ENCODE measurements at places on chromosomes 11 and 22.
A peak's percentile ranks its signal among the peaks of the same experiment; 100 is the strongest.

- DNase-seq: peak; percentile 46
Observed at GRCh38 chr22:37427135-37427710, at the start of gene ELFN2. Gene ELFN2, minus strand, starts transcription at chr22:37427479. Its CDS starts 51,945 bp downstream, at chr22:37375534.

DNA sequence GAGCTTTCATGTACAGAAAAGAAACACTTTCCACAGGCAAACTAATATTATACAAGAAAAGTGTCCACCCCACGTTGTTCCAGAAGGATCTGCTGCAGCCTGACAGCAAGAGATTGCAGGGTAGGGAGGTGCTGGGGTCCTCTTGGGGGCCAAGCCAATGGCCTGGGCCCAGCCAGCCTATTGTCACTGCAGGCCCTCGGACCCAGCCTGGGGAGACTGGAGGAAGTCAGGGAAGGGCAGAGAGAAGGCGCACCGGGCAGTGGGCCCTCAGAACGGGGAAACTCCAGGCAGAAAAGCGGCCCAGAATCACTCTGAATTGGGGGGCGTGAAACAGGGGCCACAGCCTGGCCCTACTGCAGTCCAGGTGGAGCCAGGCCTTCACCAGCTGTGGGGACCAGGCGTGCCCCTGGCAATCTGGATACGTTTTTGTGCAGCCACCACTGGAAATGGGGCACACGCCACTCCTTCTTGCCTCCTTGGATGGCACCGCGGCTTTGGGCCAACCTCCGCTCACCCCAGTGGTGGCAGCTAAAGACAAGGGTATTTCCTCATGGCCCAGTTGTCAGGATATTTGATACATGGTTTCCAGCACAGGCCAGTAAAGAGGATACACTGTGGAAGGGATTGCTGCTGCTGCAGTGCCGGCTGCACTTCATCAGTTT lies 3.9 kb upstream of the NAP1L4 start:
- DNase-seq: no peak

- DNase-seq: no peak
Observed at GRCh38 chr11:3101921-3102640, 44.9 kb upstream of the CARS1 start.

DNA sequence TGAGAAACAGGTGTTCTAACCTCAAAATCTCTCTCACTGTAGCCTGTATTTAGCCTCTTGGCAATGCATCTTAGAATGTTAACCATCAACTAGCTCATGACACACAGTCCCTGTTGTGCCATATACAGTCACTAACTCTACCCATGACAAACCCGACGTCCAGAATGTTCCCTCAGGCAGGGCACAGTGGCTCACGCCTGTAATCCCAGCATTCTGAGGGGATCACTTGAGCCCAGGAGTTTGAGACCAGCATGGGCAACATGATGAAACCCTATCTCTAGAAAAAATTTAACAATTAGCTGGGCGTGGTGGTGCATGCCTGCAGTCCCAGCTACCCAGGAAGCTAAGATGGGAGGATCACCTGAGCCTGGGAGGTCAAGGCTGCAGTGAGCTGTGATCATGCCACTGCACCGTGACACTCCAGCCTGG lies 18.2 kb upstream of the CCDC34 start:
- DNase-seq: no peak

DNA sequence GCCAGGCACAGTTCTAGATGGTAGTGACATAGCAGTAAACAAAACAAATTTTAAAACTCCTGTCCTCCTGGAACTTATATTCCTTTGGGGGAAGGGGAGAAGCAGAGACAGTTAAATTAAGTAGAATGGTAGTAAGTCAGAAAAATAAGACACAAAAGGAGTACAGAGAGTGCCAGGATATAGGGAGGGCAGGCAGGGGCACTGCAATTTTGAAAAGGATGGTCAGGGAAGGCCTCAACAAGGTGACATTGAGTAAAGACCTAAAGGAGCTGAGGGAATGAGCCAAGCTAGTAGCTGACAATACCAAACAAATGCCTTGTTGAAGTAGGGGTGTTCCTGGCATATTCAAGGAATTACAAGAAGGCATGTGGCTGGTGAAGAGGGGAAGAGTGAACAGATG lies 10.2 kb downstream of the NUP160 start:
- DNase-seq: no peak

- no peak for DNase-seq
Observed at GRCh38 chr11:3786781-3787428, 10.4 kb downstream of the NUP98 start.

GRCh38 chr11:30585892-30586250 lies 282 bp downstream of the MPPED2 start:
- no peak for DNase-seq

GRCh38 chr11:3985631-3986030 lies 109.0 kb upstream of the RRM1 start:
- no peak for DNase-seq

DNA sequence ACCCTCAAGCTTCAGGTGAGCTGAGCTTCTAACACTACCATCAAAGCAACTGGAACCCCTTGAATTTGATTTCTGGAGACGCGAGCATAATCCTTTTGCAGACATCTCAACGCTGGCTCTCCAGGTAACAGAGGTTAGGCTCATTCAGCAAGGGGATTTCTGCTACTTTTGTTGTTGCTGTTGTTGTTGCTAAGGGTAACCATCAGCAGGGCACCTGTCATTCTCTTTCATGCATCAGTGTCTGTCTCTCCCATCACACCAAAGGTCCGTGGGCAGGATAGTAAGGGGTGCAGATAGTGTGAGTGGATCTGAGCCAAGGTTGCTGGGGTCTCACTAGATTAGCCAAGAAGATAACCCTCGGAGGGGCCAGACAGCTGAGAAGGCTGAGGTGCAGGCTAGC lies 90.3 kb downstream of the TP53I11 start:
- no peak for DNase-seq

- DNase-seq: no peak
Observed at GRCh38 chr22:35538801-35539321, 1.8 kb upstream of the RASD2 start.

DNA sequence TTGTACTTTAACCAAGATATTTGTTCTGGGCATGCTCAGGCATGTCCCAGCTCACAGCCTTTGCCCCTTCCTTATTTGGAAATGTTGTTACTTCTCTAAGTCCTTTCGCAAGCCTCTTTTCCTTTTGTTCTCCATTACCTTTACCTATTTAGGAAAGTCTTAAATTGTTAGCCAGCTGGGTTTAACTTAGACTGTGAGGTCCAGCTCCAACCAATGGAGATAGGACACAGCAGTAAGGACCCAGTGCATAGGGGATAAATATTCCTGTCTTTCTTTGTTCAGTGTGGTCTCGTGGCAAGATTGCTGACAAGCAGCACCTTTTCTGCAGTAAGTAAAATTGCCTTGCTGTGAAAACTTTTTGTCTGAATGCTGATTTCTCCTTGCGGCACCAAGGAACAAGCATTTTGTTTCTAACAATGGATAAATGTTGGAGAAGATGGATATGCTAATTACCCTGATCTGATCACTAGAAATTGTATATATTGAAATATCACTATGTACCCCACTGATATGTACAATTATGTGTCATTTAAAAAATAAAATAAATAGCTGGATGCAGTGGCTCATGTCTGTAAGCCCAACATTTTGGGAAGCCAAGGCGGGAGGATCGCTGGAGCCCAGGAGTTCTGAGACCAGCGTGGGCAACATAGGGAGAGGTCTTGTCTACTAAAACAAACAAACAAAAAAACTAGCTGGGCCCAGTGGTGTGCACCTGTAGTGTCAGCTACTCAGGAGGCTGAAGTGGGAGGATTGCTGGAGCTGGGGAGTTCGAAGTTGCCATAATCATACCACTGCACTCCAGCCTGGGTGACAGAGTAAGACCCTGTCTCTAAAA lies 31.9 kb upstream of the FTH1 start:
- no peak for DNase-seq

DNA sequence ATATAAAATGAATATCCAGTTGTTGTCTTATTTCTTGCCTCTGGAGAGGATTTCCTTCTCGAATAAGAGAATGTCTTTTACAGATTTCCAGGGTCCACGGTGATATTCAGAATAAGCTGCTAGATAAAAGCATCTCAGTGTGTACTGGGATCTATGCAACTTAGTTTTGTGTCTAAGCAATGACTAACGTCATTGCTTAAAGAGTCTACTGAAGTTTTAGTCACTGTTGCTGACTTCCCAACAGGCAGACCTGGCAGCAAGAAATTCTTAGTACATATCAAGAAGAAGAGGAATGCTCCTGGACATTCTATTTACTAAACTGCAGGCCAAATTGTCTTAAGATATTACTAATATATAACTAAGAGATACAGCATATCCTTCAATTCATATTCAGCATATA lies 70.3 kb downstream of the SOX6 start:
- no peak for DNase-seq

DNA sequence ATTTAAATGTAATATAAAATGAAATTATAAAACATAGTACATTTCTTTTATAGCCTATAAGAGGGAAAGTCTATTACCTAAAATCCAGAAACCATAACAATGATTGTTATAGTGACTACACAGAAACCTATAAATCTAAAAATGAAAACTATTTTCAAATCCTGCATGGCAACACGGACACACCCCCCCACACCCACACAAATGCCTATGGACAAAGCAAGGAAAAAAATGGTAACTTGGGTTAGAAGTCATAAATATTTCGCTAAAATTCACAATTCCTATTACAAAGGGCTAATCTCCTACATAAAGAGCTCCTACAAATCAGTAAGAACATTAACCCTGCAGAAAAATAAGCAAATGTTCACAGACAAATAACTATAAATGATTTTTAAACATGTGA lies 56.4 kb downstream of the GAB2 start:
- DNase-seq: no peak

- peak; percentile 34 for DNase-seq
Observed at GRCh38 chr11:102592634-102593581, 32.2 kb downstream of the MMP20 start.

DNA sequence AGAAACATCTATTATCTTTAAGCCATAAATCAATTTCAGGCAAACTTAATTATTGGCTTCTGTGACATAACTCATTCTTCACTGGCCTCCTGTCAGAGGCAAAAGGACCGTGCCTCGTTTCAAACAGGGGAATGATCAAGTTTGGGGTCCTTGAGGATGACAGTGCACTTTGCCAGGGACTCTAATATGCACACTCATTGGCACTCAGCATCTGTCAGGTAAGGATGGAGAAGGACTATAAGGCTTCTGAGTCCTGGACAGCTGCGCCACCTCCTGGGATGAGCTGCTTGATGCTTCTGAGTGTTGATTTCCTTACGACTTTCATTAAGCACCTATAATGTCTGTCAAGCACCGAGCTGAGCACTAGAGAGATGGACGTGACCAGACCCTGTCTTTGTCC lies 20.2 kb downstream of the BPIFC start:
- DNase-seq: no peak

GRCh38 chr22:50320116-50320515 lies 6.7 kb downstream of the DENND6B start:
- DNase-seq: no peak

- no peak for DNase-seq
Observed at GRCh38 chr11:33575311-33575710, 125.3 kb downstream of the C11orf91 start.

- DNase-seq: no peak
Observed at GRCh38 chr11:79458709-79459108, 17.9 kb upstream of the TENM4 start.
